NCI-H2081 treated with DMSO at 0.1 percent for 48 hours (cell line): ENCODE measurements at places on chromosomes 2 and 18.

- no peak for DNase-seq
Observed at GRCh38 chr2:109348671-109349502, 219.9 kb downstream of the SH3RF3 start.

- no peak for DNase-seq
Observed at GRCh38 chr18:52499016-52499415, 159.0 kb downstream of the DCC start.

DNA sequence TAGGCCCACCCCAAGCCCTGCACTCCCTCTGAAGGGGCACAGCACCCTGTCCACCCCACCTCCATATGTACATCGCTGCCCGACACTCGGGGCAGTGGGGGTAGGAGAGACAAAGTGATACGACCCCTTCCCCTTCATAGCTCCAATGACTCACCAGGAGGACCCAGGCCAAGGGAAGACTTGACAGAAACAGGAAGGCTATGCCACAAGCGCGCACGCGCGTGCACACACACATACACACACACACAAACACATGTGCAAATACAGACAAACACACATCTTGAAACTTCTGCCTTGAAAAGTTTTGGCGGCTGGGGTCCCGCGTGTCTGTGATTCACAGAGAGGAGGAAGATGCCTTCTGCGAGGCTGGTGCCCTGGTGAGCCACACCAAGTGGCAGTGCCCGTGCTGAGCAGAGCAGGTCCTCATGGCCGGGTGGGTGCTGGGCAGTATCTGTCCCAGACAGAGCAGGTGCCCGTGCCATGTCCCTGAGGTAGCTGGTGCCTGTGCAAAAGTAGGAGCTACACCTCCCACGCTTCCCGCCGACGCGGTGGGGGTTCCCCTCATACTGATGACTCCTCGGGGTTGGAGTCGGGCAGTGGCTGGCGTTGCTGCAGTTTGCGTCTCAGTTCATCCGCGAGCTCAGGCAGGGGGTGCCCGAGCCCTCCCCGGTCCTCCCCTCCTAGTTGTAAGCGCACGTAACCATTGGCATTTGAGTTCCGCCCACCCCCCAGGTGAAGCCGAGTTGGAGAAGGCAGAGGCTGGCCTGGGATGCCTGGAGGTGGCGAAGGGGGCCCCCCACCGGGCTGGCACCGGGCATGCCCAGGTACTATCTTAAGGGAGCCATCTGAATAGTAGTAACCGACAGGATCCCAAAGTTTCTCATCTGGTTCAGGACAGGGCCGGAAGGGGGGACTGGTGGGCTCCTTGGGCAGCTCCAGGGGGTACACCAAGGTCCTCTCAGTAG lies 2.5 kb upstream of the ANKRD39 start:
- DNase-seq, result no peak

- DNase-seq, result no peak
Observed at GRCh38 chr2:148888986-148889385, 14.0 kb downstream of the KIF5C start.

DNA sequence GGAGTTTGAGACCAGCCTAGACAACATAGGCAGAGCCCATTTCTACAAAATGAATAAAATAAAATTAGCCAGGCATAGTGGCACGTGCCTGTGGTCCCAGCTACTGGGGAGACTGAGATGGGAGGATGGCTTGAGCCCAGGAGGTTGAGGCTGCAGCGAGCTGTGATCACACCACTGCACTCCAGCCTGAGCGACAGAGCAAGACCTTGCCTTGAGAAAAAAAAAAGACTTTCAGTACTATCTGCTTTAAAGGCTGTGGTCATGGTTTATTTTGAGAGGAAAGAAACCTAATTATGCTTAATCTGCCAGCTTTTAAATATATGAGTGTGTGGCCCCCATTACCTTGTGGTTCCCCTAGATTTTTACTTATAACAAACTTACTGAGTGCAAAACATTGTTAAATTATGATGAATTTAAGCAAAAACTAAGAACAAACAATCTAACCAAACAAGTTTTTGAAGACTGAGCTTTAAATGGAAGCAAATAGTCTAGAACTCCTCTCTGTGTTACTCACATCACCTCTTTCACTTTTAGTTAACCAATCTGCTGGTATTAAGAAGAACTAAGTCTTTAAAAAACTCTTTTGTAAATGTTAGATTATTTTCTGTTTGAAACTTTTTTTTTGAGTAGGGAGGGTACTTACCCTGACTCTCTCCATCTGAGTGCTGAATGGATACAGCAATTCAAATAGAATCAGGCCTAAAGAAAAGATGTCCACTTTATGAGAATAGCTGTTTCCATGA lies 65.4 kb downstream of the EIF2AK3 start:
- DNase-seq, result no peak

DNA sequence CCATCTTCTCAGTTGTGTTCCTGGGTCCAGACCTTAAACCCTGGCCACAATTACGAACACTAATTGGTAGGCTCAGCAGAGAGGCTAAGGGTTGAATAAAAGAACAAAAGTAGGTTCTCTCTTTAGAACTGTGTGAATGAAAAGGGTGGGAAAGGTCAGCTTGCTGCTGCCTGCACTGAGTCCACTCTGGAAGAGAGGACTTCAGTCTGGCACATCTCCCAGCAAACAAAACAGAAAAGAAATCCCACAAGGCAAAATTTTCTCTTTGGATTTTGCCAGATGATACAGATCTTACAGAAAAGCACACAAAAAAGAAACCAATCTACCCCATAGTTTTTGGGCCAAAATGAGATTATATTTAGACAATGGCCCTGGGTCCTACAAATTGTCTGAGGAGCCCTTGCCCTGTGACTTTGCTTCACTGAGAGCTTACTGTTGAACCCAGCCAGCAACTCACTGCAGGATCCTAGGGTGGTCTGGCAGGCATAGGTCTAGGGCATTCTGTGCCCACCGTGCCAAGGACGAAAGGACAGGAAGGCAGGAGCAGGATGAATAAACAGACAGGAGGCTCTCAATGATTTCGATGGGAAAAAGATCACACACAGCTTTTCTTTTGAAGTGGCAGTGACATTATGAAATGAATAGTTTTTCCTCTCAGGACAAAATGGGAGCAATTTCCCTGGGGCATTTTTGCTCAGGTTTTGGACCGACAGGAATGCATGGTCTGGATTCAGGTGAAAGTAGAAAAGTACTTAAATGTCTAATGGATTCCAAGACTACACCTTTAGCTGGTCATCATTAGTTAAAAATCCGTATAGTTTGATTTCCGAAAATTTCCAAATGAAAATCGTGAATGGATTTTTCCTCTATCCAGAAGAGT lies 68.4 kb upstream of the STAM2 start:
- no peak for DNase-seq

- no peak for DNase-seq
Observed at GRCh38 chr2:121018136-121019061, 266.6 kb downstream of the TFCP2L1 start.

DNA sequence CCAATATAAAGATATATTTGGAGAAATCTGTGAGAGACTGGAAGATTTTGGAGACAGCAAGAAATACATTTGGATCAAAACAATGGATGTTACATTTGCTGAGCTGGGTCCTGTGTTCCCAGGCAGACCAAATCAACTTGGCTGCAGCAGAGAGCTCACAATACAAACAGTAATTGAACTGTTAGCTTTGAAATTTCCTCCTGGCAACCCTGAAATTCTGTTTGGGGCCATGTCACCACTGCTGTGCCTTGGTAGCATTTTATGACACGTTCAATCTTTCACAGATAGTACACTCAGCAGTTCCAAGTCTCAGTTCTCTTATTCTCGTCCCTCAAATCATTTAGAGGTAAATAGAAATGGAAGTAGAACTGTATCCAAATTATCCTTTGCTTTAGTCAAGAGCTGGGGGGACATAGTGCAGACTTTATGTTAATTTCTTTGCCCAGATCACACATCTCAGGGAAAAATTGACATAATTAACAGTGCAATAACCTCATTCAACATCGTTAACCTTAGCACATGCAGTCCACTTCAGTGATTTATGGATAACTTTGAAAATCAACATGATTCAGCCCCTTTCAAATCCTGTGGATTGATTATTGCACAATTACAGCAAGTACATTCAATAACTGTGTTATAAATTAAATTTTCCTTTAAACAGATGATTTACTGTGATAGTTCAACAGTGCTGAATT lies 277.4 kb upstream of the MC4R start:
- peak; percentile 54 for DNase-seq

GRCh38 chr2:215680605-215681598 lies 245.0 kb upstream of the FN1 start:
- no peak for DNase-seq

DNA sequence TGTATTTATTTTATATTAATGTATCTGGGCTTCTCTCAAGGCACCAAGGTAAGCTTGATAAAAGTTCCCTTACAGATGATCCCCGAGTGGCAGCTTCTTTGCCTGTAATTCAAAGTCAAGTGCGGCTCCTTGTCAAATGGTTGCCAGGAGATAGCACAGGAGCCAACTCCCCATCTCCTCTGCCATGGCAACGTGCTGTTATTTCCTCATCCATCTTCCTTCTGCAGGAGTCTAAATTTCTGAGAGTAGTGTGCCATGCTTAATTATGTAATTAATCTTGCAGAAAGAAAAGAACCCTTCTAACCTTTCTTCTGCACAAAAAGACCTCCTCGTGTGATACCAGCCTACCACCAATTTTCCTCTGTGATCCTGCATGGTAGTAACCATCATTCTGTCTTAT lies 46.2 kb upstream of the ACMSD start:
- DNase-seq, result no peak

GRCh38 chr18:62434798-62435197 lies 88.0 kb upstream of the ZCCHC2 start:
- no peak for DNase-seq

DNA sequence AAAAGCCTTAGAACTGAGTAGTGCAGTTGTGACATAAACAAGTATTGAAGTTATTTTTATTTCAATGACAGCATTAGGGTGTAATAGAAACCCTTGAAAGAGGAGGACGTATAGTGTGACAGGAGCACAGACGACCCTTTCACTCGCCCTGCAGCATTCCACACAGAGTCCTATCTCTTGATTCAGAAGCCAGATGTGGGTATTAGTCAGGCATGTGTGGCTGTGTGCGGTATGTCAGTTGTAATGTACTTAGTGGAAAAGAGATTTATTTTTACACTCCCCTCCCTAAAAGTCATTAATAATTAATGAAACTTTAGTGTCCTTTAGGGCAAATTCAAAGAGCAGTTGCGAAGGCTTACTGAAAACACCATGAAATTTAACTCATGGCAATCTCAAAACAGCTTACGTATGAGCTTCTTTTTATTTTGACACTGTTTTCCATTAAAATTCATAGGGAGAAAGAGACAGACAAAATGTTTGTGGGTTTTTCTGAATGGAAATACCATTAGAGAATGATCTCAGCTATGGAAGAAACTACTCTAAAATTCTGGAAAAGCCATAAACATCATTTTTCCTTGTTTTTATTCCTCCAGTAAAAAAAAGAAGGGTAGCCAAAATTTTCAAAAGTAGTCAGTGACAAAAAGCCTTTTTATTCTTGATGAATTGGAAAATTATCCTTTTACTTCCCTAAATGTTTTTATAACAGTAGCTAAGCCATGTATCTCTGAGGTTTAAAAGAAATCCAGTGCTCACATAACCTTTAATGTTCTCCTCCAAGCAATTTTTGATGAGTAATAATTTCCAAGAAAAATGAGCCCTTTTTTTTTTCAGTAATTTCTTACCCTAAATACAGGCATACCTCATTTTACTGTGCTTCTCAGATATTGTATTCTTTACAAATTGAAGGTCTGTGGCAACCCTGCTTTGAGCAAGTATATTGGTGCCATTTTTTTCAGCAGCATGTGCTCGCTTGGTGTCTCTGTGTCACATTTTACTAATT lies 84.0 kb upstream of the DSEL start:
- no peak for DNase-seq

DNA sequence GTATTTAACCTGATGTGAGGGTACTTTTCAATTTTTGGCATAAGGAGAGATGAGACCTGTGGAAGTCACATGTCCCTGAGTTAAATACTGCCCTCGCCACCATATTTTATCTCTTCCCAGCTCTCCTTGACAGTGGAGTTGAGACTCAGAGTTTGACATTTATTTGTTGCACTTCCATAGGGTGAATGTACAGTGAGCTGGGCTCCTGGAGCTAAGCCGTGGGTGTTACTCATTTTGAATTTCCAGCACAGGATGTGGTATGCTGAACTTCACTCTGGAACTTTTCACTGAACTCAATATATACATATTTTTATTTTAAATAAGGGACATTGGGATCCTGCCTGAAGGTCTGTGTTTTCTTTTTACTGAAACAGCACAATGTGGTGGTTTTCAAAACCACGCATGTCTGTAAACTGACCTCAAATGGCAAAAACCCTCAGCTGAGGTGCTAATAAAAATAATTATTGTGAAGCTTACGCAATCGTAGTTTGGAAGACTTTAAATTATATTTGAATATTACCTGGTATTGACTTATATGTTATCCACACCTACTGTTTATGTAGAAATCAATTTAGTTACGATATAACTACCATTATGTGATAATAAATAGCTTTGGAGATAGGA lies 12.1 kb downstream of the RNF144A start:
- DNase-seq, result no peak

DNA sequence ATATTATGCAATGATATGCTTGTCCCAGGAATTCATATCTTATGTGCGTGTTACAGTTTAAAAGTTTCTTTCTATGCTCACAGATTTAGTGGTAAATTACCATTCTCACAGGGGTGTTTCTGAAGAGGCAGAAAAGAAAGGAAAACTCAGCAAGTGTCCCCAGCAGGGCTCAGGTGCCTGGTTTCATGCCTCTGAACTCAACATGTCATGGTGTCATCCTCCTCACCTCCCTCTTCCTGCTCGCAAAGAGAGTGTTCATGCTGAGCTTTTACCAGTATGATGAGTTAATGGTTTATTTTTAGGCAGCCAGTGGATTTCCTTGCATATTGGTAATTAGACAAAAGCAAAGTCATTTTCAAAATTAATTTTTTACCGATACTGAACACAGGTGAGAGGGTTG lies 492.9 kb upstream of the ZEB2 start:
- DNase-seq, result no peak

GRCh38 chr2:98643496-98644100 lies 35.2 kb downstream of the UNC50 start:
- DNase-seq, result no peak

DNA sequence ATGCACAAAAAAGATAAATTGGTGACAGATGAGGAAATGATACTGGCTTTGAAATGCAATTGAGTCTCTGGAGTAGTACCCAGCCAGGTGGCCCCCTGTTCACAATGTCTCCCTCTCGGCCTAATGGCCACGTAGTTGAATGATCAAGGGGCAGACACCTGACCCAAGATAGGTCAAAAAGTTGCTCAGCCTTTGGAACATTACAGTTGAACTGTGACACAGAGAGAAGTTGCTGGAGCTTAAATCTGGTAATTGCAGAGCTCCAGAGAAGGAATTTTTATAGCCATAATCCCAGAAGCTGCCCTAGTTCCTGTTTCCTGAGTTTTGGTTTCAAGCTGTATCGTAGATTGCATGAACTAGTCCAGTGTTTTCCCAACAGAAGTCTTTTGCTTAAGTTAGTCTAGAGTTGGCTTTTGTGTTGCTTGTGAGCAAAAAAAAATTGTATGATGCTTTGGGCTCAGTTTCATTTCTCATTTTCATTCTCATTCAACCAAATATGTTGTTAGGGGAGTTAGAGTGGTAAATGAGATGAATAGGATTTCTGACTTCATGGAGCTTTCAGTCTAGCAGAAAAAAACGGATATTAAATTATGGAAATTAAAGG lies 117.9 kb downstream of the CSRNP3 start:
- DNase-seq, result no peak
